ENCODE measurements at places on chromosomes 1 and 21.
A peak's percentile ranks its signal among the peaks of the same experiment; 100 is the strongest.

DNA sequence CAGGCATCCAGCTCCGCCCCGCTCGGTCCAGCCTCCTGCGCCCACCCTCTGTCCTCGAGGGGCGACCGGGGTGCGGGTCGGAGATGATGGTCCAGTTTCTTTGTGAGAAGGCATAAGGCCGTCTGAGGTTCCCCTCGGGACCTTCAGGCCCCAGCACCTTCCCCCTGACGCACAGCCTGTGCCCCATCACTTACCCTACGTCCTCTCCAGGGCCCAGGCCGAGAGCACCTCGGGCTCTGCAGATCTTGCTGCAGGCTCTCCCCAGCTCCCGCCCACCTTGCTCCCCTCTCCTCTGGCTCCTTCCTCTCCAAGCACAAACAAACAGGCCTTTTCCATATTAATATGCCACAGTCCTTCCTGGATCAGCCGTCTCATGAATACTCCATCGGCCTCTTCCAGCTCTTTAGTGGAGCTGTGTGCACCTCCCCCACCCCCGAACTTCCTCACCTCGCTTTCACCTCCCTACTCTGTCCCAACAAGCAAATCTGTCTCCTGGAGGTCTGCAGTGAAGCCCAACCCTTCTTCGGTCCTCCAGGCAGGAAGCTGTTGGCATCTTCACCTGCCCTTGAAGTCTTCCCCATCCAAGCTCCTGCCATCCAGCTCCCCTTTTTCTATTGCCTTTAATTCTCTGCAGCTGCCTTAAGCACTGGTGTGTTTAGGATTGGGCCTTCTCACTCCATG, 448 bp upstream of the COL9A2 start:
- no peak for DNase-seq

DNA sequence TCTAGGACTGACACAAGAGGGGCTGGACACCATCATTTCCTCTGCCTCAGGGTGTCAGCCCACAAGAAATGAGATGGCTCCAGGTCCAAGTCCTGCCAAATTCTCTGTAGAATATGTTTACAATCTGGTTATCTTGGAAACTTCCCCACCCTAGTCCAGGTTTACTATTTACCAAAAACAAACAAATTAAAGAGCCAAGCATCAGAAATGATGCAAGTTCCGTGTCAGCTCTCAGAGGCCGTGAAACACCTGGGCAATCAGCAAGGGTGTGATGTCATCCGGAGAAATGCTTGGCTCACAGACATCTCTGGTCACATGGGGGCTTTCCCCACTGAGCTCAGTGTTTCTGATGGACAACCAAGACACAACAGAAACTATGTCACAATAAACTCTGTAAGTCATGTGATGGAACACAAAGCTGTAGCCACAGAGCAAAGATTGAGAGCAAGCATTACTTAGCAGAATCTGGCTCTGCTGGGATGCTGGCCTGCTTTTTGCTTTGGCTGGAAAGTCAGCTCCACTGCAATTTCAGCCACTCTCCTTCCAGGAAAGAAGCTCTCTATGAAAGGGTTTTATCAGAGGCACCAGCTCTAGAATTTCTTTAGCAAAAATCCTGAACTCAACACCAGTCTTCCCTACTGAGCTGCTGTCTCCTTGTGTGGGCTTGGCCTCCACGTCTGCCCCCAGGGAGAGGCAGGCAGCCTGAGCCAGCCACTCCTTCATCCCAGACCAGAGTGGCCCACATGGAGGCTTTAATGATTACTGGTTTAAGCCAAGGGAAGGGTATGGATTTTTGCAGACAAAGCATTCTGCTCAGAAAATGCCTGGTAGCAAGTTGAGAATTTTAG, 55.9 kb downstream of the NENF start:
- DNase-seq: no peak

DNA sequence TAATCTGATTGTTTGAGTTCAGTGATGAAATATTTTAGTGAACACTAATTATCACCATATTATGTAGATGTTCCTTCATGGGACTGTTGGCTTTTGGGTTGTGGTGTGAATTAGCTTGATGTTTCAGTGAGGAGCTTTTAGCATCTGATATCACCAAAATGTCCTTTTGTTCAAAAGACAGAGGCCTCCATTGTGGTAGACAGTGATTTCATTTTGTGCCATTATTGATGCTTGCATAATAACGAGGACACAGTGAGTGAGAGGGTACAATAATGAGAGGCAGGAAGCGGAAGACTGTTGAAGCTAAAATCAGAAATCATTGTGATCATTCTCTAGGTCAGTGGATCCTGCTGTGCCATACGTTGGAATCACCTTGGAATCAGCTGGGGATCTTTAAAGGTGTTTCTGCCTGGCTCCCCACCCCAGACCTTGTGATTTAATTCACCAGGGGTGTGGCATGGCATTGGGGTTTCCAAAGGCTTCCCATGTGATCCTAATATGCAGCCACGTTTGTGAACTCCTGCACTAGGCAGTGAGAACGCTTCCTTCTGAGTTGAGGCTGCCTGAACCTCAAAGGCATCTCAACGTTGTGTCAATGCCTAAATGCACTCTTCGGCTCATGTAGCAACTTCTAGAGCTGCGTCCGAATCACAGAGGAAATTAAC, 82.1 kb upstream of the KIF1B start:
- DNase-seq: no peak

- no peak for DNase-seq
Measured at GRCh38 chr1:23123528-23123927, 45.1 kb downstream of the LUZP1 start.

DNA sequence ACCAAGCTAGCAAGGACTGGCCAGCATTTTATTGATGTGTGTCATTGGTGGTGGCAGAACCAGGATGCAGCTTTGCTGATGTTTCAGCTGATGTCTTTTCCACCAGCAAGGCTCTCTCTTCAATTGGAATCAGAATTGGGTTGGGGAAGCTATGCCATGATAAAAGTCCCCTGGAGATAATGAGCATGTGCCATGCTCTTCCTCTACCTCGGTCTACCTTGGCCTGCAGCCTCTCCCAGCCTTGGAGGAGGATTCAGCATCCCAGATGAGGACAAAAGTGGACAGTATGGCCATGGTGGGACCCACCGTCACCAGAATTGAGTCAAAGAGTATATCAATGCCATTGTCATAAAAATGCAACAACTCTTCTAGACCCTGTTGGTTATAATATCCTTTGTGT, 8.6 kb downstream of the AVPR1B start:
- no peak for DNase-seq

GRCh38 chr21:21137986-21138385, 139.8 kb downstream of the NCAM2 start:
- no peak for DNase-seq

DNA sequence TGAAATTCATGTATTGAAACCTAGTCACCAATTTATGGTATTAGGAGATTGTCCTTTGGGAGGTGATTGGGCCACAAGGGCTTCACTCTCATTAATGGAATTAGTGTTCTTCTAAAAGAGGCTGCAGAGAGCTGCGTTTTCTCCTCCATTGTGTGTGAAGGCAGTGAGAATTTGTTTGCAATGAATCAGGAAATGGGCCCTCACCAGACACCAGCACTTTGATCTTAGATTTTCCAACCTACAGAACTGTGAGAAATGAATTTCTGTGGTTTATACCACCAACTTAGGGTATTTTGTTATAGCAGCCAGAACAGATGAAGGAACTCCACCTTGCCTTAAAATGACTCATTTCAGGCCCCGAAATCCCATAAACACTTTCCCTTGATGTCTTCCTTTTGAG, 544.2 kb downstream of the RWDD3 start:
- DNase-seq: peak; percentile 48

GRCh38 chr1:156654700-156655099, 12.8 kb downstream of the BCAN start:
- DNase-seq: no peak

- no peak for DNase-seq
Measured at GRCh38 chr1:109501644-109502363, 7.7 kb downstream of the AMIGO1 start.

DNA sequence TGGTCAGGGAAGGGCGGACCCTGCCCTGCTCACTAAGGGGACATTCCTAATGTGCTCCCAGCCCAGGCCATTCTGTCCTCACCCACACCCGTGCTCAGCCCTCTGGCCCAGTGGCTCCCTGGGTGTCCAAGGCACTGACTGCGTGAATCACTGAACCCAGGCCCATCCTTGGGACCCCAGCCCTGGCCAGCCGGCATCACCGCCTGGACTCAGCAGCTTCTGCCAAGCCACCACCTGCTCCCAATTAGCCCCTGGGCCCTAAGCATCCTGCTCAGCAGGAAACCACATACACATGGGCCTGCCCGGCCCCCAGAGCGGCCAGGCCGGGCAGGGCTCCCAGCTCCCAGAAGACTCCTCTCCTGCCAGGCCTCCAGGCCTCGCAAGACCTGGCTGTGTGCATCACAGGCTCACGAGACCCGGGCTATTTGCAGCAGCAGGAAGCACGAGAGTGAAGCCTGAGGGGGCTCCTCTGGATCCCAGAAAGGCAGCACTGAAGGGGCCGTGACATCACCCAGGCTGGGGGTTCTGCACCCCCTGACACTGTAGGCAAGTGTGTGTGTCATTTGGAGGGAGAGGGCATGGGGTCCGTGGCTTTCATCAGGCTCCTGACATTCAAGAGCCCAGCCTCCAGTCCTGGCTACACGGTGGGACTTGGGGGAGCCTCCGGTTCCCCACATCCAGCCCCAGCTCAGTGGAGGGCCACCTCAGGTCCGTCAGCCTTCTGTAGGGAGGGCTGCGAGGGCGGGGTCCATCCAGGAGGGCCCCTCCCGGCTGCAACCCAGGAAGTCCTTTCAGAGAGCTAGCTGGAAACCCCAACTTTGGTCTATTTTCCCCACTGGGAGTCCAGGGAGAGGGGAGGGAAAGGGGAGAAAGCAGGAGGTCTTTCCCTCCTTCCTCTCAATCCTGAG, 1.6 kb downstream of the MFAP2 start:
- DNase-seq: no peak

DNA sequence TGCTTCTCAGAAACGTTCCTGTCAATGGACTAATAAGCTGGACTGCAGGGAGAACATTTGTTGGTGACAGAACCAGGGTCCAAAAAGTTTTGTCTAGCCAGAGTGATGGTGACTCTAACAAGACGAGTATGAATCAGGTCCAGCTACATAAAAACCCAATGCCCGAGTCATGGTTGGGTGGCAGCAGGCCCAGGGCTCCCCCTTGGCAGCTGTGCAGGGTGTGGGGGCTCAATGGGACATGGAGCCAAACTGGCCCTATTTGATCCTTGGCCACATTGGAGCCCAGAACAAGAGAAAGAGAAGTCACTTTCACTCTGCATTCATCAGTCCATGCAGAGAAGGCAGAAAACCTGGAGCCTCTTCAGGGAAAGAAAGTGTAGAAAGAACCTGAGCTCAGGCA, 37.9 kb upstream of the TENT5C start:
- DNase-seq: no peak

- DNase-seq: no peak
Measured at GRCh38 chr21:27371115-27371974, 404.5 kb upstream of the ADAMTS5 start.

GRCh38 chr1:190949939-190950338, 472.3 kb upstream of the BRINP3 start:
- no peak for DNase-seq

DNA sequence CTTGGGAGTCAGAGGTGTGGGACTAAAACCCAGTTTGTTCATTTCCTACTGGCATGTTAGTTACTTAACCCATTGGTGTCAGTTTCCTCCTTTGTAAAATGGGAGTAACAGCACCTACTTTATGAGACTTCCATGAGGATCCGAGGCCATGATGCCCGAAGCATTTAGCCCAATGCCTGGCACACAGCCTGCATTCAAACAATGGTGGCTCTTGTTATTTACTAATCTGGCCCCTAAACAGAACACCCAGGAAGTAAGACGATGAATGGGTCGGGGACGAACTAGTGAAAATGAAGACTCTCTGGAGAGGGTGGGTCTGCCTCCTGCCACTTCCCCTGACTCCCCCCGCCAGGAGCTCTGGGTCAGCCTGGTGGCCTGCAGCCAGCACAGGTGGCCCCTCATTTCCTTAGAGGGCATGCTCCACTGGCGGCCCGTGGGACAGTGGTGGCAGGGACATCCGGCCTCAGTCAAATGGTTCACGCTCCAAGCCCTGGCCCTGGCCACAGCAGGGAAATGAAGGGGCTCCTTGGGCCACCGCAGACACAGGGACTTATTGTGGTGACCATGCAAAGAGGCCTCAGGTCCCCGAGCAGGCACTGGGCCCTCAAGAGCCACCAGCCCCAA, 9.5 kb upstream of the TAS1R2 start:
- no peak for DNase-seq

DNA sequence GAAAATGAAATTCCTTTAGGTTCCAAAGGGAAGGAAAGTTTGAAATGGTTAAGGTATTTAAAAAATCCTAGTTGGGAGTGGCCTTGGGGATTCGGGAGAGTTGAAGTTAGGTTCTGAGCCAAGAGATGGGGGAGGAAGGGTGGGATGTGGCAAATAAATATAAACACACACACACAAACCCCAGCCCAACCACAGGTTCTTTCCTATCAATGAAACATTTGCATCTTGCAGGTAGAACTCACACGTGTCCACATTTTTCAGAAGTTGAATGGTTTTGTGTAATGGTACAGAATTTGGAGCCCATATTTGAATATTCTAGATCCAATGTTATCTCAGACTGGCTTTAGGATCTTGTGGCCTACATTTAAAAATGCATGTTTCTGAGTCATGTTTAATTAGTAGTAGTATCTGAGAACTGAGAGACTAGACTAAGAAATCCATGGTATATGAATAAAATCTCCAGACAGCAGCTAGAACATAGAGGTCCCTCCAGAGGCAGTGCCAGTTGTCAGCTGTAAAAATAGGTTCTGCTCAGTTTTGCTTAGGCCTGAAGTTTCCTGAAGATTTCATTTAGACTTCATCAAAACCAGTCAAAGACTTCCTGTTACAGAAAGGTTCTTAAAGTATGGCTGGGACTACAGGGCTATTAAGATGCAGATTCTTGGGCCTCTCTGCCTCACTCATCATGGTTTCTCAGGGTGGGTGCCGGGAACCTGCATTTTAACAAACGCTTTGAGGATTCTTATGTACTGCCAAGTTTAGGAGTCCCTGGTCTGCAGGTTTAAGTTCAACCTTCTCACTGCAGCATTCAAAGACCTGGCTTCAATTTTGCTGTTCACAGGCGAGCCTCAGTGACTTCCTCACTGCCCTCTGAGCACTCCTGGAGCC, 21.3 kb downstream of the RUNX1 start:
- peak; percentile 79 for DNase-seq

GRCh38 chr1:155499263-155499662, 63.3 kb downstream of the ASH1L start:
- DNase-seq: no peak

DNA sequence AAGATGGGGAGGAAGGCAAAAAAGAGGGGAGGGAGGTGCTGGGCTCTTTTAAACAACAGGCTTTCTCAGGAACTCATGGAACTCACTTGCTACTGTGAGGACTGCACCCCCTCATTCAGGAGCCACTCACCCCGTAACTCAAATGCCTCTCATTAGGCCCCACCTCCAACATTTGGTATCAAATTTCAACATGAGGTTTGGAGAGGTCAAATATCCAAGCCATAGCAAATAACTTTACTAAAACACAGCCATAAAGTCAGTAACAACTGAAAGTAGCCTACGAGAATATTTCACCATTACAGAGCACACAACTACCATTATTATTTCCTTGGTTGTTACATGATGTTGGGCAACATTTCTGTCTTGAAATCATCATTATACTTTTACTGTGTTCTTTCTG, 13.1 kb upstream of the DMRTB1 start:
- DNase-seq: no peak

Data from Jurkat, Clone E6-1 (cell line).